ENCODE measurements at places on chromosomes 1 and 21.

- no peak for ATAC-seq
Observed at GRCh38 chr1:110113551-110113950, 1.3 kb downstream of the UBL4B start.

DNA sequence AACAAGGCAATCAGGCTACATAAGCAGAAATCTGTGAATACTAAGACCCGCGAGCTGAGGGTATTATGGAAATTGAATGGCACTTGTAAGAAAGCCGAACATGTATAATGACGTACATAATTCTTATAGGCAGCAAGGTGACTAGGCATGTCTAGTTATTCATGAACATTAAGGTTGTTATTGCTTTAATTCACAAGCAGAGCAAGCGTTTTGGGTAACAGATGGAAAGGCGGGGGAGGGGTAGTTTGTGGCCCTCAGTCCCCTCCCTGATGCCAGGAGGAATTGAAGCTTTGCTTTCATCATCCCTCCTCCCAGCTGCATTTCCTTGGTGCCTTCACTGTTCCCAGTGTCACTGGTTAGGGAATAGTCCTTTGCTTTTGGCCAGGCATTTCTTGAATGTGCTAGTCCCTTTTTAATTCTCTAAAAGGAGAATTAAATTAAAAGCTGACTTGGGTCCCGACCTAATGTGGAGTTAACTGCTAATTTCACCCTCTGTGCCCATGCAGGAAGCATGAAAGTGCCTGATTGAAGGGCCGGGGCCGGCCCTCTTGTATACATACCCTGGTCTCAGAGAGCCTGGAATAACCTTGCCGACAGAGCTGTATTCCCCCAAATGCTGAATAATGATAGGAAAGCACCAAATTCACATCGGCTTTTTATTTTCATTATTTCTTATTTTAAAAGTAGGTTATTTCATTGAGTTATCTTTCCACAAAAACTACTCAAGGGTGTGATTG lies 42.5 kb downstream of the RYR2 start:
- ATAC-seq = no peak

DNA sequence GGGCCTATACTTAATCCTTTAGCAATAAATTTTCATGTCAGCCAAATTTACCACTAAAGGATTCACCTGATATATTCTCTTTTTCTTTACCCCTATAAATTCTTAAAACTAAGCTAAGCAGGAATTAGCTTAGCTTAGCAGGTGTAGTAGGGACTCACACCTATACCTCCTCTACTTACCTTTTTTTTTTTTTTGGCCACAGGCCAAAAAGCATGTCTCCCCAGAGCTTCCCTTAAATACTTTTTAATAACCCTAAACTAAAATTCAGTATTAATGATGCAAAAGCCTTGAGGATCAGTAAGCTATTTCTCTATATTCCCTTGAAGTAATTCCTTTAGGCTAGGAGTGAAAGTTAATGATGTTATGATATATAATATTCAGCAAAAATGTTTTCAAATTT lies 23.2 kb downstream of the PEA15 start:
- no peak for ATAC-seq

GRCh38 chr1:172383536-172383935 lies 36.9 kb upstream of the C1orf105 start:
- peak; percentile 61 for ATAC-seq

- ATAC-seq = peak; percentile 1
Observed at GRCh38 chr1:150234309-150234565, 1.7 kb downstream of the ANP32E start.
